ENCODE measurements at places on chromosomes 6 and 20.

DNA sequence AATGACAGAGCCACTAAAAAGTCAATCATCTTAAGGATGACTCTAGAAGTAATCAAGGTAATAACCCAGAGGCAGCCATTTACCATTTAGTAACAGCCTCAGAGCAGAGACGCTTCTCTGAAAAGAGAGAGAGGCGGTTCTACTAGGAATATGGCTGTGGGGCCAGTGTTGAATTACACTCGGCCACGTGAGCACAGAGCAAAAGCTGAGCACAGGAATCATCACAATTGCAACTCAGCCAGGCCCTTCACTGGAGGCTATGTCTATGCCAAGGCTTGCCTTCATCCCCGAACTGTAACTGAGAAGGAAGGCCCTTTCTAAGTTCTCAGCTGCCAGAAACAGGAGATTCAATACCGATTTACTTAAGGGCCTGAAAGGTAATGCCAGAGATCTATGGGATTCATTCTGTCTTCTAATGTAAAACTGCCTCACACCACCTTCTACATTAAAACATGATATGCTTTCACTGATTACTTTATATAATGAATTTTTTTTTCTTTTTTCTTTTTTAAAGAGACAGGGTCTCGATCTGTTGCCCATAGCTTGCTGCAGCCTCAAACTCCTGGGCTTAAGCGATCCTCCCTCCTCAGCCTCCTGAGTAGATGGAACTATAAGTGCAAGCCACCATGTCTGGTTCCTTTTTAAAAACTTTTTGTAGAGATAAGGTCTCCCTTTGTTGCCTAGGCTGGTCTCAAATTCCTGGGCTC is 67.6 kb downstream of the NUDT3 start:
- no peak for DNase-seq

DNA sequence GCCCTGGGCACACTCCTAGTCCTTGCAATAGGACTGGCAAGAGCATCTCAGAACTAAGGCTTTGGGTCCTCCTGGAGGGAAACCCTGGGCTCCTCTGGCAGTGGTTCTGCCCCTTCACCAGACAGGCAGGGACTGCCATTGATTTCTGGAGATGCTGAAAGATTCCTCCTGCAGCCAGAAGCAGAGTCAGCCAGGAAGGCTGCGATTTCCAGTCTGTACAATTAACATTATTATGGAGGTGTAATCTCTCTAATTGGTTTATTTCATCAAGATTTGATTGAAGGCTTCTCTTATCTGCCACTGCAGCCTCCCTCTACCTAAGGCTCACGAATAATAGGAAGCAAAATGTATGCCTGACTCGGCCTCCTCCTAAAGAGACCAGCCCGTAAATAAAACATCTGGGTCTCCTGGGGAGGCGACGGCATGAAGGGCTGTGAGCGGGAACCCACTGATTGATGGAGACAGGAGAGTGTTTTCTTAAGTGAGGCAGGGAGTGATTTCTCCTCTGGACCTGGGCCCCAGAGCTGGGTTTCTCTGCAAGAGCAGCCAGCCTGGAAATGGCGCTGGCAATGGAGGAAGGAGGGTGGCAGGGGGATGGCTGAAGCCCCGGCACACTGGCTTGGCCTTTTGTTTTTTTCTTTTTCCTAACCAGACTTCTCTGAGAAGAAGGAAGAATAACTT is 689.6 kb downstream of the DHX35 start:
- no peak for DNase-seq

DNA sequence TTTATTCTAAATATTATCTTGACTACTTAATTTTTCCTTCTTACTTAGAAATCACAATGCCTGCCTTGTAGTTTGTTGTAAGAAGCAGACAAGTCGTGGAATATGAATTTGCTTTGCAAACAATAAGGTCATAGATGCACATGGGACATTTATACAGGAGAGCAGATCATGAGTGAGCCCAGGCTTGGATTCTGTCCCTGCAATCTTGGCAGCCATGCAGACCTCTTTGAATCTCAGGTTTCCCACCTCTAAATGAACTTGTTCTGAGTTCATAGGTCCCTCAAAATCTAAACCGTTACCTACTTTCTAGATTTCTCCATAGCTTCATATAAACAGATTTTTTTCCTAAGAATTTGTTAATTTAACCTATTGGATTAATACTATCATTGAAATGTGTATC is 19.5 kb downstream of the KIAA0408 start:
- DNase-seq: no peak

DNA sequence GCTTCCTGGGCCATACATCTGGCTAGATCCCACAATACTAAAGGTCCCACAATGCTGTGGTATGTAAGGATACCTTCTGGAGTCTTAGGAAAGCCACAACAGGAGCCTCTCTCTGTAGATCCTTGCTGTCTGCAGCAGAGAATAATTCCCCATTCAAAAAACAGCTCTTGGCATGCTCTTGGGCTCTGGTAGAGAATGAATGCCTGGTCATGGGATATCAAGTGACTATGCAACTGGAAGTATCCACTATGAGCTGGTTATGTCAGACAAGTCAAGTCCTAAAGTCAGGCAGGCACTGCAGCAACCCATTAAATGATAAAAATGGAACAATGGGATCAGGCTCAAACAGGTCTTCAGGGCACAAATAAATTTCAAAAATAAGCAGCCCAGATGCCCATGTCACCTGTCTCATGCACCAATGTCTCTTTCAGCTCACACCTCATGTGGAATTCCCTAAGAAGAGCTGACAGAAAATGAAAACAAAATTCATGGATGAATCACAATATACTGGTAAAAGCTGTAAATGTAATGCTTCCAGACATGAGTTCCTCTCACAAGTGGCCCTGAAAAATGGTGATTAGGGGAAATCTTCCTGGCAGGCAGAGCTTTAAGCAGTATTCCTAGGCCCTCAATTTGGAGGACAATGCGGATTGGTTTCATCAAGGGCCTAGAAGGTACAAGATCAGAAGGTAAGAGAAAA is 4.3 kb downstream of the AK9 start:
- no peak for DNase-seq

GRCh38 chr6:131868836-131869235 is 61.0 kb downstream of the ENPP1 start:
- DNase-seq: no peak

- no peak for DNase-seq
Observed at GRCh38 chr20:63697357-63697867, 960 bp downstream of the TNFRSF6B start.

GRCh38 chr6:119052987-119053386 is 25.5 kb downstream of the FAM184A start:
- no peak for DNase-seq

DNA sequence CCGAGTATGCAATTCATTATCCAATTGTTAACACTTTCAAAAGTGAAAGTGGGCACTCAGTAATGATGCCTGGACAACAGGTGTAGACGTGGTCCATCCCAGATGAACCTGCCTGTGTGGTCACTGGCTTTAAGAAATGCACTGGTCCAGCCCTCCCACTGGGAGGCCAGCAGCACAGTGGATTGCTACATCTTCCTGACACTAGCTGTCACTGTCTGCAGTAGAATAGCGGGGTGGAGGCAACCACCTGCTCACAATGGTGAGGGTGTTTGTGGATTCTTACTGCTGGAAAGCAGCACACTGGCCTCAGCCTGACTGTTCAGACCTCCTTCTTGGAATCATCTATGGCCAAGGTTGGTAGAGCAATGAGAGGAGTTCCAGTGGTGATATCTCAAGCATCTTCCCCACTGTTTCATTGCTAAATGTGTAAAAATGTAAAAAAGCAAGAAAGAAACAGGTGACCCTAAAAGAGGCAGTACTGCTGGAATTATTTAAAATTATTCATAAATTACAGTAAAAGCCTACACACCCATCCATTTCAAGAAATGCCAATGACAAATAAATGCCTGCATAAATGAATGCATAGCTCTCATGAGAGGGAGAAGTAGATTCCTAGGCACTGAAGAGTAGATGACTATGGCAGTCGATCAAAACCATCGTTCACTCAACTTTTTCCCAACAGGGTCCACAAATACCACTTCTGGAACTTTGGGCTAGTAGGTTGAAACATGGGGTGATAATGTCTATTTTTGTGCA is 228.0 kb upstream of the PLN start:
- DNase-seq: no peak

DNA sequence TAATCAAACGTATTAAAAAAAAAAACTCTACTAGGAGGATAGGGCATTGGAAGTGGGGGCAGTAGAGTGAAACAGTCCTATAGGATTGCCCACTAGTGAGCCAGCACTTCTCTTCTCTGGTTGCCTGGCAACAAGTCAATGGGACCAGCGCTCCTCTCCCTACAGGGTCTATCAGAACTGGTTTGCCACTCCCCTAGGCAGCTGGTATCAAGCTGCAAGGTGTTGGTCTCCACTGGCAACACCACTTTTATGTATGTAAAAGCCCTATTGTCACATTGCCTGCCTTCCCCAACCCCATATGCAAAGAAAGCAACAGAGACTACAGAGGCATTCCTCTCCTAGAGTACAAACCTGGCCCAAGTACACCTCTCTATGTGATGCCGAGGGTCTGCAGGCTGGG is 166.9 kb upstream of the MCHR2 start:
- no peak for DNase-seq

DNA sequence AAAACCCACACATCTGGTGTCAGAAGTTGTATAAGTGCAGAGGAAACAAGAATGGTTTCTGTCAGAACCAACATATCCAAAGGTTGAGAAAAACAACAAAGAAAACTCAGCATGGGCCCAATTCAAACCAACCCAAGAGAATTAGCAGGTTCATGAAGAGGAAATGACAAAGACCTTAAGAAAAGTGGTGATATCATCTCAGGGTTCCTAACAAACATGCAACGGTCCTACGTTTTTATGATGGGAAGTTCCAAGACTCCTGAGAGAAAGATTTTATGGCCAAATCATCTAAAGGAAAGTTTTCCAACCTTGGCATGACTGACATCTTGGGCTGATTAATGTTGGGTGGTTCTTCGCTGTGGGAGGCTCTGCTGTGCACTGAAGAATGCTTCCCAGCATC is 23.0 kb downstream of the TFB1M start:
- DNase-seq: no peak
